ENCODE measurements at places on chromosomes 11 and 22. TPM values are rescaled to one million over a fixed set of nuclear protein-coding genes. Genes with fewer than 3 reads are reported as not detected.

DNA sequence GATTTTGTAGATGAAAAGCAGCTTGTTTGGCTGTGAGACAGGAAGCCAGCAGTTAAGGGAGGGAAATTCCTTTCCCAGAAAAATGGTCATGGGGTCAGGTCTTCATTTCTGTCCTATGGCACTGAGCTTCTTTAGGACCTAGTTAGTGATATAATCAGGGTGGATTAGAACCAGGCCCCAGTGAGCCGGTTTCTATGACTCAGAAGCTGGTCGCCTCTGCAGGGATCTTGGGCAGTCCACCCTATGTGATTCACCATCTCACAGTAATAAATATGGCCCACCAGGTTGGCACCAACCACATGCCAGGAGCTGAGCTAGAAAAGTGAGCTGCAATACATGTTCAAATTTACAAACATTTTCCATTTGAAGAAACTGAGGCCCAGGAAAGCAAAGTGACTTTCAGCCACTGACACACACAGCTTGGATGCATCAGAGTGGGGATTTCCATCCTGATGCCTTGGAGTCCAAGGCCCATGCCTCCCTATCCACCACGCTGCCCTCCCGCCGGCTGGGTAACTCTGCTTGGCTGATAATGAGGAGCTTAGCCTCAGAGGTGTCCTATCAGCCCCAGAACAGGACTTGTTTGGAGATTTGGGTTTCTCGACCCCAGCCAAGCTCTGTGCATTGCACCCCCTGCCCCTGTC, 42.0 kb downstream of the CD82 start:
- DNase-seq, result no peak

DNA sequence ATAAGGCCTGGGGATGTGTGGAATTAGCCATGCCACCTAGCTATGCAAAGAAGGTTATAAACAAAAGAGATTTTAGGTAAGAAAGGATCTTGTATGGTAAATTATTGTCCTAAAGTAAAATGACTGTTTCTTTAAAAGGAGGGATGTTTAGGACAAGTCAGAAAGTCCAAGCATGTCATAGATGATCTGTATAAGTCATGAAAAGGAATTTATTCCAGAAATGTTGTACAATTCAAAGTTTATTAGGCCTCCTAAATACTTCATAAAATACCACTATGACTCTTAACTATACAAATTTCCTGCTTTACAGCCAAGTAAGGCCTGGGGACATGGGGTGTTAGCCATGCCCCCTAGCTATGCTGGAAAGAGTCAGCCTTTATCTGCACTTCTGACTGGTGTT, 22.7 kb downstream of the OR5A2 start:
- no peak for DNase-seq

DNA sequence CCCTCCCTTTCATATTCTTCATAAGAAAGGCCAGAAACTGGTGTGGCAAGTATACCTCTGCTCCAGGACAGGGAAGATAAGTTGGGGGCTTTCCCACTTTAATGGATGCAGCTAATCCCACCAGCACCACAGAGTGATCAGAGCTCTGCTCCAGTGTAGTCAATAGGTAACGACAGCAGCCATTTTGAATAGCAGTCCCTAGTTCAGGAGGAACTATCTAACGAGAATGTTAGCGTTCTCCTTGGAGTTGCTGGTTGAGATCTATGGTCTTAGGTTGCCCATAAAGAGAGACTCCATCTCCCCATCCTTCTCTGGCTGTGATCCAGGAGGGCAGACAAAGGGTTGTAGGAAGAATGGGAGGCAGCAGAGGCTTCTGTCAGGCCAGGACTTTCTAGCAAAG, 64.0 kb upstream of the CCDC90B start:
- DNase-seq, result no peak

DNA sequence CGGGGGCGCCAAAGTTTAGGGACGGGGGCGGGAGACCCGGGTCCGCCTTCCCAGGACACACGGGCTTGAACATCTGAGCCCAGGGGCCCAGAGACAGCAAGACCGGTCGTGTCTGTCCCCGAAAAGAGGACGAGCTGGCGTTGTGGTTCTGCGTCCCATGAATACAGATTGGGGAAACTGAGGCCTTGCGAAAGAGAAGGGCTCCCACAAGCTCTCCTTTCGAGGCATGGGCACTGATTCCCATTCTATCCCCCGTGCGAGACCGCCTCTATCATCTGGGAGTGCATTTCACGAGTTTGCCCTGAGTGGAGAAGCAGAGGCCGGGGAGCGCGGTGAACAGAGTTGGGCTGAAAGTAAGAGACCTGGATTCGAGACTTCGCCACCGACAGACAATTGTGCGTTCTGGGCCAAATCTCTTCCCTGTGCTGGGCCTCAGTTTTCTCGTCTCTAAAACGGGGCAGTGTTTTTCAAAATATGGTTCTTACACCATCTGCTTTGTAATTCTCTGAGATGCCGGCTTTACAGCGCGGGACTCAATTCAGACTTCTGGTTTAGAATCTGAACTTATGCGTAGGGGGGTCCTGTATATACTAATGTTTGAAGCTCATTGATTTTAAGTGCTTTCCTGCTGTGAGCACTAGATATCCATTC, 471 bp downstream of the RNF185 start:
- DNase-seq, result no peak

The LRP5 gene
- 48.8 TPM for total RNA-seq

The PNPLA3 gene
- 34.5 TPM for total RNA-seq

The OR4C46 gene
- total RNA-seq, result not detected

The ADAMTS15 gene
- total RNA-seq, result 1.8 TPM
